ENCODE measurements at places on chromosomes 13 and 19.
A peak's percentile ranks its signal among the peaks of the same experiment; 100 is the strongest.

DNA sequence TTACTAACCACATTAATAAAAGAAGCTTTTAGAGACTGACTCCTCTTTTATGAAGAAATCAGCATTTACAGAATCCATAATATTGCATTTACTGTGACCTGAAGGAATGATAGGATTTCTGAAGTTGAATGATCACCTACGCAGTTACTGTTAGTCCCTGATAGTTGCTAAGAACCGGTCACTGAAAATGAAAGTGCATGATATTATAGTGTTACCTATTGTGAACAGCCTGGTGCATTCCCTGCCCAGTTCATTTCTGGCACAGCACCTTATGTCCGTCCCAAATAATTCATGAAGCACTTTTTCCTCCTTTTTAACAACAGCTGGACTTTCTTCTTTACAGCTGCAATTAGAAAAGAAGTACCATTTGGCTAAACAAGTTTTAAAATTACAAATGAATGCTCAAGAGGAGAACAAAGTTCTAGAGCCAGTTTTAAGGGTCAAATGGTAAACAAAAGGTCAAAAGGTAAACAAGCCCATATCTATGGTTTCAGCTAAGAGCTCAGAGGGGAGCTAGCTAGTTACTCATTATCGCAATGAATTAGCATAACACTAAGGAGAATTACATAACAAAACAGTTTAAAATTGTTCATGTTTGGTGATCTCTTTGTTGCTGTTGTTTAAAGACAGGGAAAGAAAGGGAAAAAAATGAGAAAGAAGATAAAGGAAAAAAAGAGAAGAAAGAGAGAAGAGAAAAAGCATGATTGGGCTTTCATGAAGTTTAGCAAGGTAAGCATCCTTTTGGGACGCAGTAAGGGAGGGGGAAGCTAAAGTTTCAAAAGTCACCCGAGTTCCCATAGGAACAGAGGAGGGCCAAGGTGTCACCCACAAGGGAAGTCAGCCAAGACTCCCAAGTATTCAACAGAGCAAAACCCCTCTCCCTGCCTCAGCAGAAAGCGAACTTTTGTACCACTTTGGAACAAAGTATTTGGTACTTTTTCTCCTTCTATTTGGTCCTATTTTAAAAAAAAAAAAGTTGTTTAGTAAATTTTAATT lies 50.2 kb downstream of the FLT3 start:
- no peak for DNase-seq

- no peak for DNase-seq
Measured at GRCh38 chr19:46068345-46069258, 27.8 kb upstream of the IGFL4 start.

DNA sequence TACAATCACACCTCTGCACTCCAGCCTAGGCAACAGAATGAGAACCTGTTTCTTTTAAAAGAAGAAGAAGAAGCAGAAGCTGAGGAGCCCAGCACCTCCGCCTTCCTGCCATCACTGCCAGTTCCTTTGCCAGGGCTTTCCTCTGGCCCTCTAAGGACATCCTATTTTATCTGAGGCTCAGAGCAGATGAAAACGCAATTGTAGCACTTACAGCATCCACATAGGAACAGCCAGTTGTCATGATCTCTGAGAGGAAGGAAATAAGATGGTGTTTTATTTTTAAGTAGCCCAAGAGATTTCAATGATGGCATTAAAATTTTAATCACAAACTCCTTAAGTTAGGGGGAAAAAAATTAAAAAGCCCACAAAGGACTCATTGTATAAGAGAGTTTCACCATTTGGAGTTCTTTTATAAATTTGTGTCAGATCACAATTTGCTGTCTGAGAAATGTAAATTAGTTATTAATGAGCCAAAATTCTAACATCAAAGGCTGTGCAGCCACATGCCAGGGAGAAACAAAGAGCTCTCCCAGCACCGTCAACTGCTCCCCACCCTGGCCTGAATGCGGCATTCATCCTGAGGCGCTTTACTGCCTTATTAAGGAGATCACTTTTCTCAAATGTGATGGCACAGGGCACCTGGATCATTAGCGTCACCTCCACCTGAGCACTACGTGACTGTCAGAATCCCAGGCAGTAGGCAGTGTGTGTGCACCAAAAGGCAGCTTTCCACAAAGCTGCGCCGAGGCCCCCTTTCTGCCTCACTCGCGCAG lies 393.0 kb downstream of the FOXO1 start:
- no peak for DNase-seq

DNA sequence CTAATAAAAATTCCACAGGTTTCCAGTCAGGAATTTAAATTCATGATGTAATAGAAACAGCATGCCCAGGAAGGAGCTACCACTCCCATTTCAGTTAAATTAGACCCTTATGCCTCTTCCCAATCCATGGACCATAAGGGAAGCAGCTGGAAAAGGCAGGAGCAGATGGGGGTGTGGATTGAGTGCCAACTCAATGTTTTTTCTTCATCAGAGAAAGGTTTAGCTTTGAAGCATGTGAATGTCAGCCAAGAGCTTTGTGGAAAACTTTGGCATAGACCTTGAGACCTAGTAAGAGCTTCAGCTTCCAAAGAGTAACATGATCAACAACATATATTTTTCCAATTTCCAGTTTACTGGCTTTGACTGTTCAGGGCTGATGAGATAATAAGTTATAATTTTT lies 2139.9 kb downstream of the PCDH9 start:
- no peak for DNase-seq

- no peak for DNase-seq
Measured at GRCh38 chr13:31380715-31381114, 180.9 kb downstream of the B3GLCT start.

DNA sequence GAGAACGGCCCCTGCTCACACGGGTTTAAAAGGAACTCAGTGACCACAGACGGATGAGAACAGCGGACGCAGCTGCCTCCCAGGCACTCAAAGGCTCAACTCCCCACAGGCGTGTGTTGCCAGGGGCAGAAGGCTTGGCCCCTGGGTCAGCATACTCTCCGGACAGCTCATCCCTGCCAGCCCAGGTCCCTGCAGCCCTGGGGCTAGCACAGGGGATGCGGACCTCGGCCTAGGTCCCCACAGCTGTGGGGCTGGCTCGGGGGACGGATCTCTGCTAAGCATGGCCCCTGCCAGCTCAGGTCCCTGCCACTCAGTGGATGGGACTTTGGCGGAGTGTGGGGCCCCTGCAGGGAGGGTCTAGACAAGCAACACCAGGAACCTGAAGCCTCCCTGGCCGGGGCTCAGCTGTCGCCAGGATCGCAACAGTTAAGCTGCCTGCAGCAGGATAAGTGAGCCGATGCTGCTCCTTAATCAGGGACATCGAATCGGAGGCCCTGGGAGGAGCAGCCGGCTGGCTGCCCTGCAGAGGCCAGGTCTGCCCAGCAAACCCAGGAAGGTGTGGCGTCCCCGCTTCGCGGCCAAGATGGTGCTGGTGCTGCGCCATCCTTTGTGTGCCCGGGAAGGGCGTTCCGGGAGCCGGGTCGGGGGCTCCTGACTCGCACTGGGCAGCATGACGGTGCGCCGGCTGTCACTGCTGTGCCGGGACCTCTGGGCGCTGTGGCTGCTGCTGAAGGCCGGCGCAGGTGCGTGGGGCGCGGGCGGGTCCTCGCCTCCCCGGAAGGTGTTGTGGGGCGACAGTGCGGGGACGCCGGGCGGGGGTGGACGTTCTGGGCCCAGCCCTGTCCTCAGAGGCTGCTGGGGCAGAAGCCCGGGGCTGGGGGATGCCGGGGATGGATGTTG lies 32.5 kb downstream of the MCF2L start:
- DNase-seq, result no peak

GRCh38 chr19:51641648-51642047 lies 5.0 kb downstream of the SIGLEC14 start:
- DNase-seq, result no peak

DNA sequence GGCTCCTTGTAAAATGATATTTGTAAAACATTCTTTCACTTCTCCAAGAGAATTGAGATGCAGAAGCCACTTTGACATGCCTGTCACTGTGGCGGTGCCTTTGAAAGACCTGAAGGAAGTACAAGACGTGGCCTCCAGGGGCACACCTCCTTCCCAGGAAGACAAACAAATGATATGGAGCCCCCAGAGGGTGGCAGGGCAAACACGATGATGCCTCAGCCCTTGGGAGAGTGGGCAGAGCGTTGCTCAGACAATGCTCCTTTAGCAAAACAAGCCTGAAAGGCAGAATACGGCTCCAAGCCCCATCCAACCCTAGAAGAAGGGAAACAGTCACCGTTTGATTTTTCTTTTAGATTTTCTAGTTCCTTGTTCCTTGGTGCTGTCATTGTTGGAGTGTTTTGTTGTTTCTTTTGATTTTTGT lies 9.2 kb upstream of the ATP12A start:
- no peak for DNase-seq

GRCh38 chr13:58992478-58993042 lies 1171.2 kb downstream of the DIAPH3 start:
- no peak for DNase-seq

GRCh38 chr19:49833599-49833998 lies 15.5 kb downstream of the MED25 start:
- DNase-seq, result no peak

- no peak for DNase-seq
Measured at GRCh38 chr19:46271481-46272197, 25.2 kb upstream of the HIF3A start.

DNA sequence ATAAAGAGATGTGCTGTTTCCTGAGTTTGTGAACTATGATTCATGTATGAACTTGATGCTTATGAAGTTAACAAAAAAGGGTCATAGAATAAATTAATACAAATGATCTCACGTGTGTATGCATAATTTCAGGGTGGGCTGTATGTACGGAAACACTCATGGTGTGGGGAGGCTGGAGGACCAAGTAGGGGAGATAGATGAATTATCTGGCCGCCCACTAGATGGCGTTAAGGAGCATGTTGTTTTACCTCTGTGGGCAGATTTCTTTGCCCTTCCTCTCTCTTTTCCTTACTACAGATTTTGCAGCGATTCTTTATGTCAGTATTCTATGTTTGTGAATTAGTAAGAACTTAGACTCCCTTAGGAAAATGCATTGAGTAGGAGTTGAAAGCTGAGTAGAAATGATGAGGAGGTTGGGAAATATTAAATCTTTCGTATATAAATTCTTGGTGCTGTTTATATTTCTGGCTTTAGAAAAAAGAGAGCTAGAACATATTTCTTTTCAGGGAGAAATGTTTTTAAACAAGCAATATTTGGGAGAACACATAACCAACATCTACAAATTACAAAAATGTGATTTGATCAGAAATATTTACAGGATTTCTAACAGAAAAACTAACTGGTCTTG lies 47.4 kb upstream of the TMTC4 start:
- peak; percentile 50 for DNase-seq

- no peak for DNase-seq
Measured at GRCh38 chr13:103029798-103030197, 36.4 kb downstream of the SLC10A2 start.

DNA sequence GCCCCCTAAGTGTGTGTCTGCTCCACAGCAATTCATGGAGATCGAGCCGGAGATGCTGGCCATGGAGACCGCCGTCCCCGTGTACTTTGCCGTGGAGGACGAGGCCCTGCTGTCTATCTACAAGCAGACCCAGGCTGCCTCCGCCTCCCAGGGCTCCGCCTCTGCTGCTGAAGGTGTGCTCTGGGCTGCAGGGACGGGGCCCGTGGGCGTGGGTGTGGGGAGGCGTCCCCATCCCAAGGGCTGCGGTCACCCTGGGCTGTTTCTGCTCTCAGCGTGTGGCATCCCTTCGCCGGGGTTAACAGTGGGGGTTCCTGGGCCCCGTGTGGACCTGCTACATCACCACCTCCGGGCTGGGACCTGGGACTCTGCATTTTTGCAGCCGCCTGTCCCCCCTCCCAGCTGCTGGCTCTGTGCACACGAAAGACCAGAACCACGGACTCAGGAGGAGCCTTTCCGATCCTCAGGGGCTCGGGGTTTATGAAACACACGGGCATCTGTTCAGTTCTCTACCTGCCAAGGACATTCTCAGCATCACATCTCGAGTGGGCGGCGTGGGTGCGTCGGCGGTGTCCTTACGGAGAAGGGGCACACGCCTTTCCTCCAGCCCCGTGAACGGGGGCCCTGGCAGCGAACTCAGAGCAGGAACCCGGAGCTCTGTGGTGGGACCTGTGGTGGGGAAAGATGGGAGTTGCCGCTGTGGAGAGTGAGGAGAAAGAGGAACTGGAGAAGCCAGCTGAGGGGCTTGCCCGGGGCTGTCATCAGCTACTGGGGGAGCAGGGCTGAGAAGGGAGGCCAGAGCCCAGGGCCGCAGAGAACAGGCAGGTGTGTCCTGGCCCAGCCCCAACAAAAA lies 7.8 kb downstream of the NCLN start:
- no peak for DNase-seq

DNA sequence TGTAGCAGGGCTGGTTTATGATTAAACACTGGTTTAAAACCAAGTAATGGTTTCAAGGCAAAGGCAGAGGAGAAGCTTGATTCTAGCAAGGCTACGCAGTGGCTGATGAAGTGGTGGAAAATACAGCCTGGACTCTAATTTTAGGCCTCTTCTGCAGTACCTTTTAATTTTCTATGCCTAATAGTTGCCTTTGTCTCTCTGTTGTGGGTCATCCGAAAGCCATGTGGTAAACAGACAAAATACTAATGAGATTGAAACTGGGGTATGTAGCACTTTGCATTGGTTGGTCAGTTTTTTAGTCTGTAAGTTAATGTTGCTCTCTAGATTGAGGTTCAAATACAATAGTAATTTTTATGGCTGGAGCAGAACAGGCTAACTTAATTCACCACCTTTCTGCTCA lies 3.3 kb downstream of the LMO7 start:
- DNase-seq, result no peak

DNA sequence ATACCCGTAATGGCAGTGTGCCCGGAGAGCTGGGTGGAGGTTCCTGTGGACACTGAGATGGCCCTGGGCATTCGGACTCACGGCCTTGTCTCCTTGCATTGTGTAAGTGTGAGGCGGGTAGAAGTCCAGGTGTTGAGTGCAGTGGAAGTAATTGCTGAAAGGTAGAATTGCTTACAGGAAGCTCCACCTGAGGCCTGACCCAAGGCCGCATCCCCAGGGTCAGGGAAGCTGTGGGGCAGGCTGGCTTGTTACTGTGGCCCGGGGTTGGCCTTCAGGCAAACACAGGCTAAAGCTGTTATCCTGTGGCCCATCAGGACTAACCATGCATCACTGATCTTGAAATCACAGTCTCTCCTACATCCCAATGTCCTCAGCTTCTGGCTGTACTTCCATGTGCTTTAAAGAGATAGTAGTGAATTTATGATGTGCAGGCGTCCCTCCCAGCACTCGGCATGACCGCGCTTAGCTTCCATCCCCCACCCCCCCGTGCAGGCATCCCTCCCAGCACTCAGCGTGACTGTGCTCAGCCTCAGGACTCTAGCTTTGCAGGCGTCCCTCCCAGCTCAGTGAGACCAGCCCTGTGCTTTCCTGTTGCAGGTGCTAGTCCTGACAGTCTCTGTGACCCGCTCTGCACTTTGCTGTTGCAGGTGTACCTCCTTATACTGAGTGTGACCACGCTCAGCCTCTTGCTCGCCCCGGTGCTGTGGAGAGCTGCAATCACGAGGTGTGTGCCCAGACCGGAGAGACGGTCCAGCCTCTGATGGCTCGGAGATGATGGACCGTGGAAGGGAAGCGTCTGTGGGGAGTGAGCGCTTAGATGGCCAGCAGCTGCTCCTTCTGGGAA lies 35.6 kb upstream of the TFDP1 start:
- DNase-seq, result no peak

GRCh38 chr13:45899406-45899805 lies 47.9 kb upstream of the SIAH3 start:
- no peak for DNase-seq

- no peak for DNase-seq
Measured at GRCh38 chr13:38763446-38764381, 76.8 kb downstream of the FREM2 start.

- no peak for DNase-seq
Measured at GRCh38 chr19:31351855-31352195, 2.6 kb upstream of the TSHZ3 start.
